ENCODE measurements at places on chromosomes 13 and 19.

DNA sequence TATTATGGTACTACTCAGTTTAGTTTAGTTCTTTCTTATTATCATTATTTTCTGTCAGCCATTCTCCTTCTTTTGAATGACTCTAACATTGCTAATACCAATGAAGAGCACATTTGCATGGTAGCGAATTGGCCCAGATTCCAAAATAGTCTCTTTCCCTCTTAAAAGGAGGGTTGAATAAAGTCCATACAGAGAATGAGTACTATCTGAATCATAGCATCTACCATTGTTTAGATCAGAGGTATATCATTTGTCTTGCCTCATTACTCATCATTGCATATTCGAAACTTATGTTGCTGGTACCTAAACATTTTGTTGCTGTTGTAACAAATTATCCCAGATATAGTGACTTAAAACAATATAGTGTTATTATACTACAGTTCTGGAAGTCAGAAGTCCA lies 1235.3 kb upstream of the ATXN8OS start:
- DNase-seq, result no peak

DNA sequence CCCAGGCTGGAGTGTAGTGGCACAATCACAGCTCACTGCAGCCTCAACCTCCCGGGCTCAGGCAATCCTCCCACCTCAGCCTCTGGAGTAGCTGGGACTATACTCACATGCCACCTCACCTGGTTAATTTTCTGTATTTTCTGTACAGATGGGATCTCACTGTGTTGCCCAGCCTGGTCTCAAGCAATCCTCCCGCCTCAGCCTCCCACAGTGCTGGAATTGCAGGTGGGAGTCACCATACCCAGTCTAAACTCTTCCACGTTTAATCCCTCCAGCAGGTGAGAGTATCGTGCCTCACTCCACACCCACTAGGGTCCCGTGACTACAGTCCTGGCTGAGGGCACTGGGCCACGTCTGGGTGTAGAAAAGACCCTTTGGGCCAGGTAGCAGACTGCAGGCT lies 16.5 kb downstream of the BCAT2 start:
- no peak for DNase-seq

DNA sequence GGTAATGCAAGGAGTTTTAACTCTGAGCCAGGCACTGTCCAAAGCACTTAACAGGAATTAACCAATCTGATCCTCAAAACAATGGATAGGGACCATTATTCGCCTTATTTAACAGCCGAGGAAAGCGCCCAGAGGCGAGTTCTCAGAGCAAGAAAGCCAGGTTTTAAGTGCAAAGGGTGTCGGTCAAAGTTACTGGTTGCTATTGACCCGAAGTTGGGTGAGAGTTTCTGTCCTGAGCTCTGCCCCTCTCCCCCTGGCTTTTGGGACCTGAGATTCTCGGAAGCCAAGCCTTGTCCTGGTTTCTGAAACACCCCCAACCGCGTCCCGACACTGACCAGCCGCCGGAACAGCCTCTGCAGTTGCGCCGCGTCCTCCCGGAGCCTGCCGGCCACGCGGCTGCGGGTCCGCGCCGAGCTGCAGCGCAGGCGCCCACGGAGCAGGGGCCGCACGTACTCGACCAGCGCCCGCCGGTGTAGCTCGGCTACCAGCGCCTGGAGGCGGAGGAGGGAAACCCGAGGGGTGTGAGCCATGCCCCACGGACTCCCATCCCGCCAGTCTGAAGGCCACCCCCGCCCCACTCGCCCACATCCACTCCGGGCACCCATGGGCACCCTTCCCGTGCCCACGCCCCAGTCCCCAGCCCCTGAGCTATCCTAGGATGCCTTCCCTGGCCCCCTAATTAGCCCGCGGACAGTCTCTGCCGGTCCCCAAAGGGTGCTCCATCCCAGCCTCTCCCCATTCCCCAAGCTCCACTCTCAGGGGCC lies 27.8 kb downstream of the EXOC3L2 start:
- DNase-seq, result peak; percentile 74

- peak; percentile 91 for DNase-seq
Measured at GRCh38 chr13:52195401-52195837, 36.0 kb upstream of the NEK3 start.

- peak; percentile 8 for DNase-seq
Measured at GRCh38 chr13:44822291-44822690, 167.0 kb downstream of the NUFIP1 start.

GRCh38 chr13:51704399-51705313 lies 99.3 kb downstream of the DHRS12 start:
- no peak for DNase-seq

DNA sequence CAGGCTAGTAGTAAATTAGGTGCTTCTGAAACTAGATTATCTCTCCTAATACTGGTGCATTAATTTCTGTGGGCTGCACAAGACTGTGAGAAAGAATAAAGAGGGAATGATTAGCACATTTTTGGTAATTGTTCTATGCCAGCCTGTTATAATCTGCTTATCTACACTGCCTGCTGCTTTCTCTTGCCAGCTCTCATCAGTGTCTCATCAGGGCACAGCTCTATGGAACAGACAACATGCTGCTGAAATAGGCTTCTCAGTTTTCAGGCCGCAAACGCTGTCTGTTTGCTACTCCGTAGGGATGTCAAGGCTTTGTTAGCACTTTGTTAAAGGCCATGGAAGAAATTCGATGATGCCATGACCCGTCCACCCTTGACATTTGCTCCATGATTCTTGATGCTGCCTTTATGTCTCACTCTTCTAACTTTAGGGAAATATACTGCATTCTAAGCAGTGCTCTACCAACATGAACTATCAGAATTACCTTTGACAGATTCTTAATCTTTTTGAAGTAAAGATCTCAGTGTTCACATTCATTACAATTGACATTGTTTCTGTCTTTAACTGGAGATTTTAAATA lies 84.0 kb upstream of the PRR20A start:
- DNase-seq, result no peak

Measured in upper lobe of left lung (tissue), 6 donors.